GM19239 (cell line): ENCODE measurements at places on chromosomes 13 and 19.

GRCh38 chr13:33728271-33729037 is 89.5 kb upstream of the RFC3 start:
- DNase-seq: no peak

DNA sequence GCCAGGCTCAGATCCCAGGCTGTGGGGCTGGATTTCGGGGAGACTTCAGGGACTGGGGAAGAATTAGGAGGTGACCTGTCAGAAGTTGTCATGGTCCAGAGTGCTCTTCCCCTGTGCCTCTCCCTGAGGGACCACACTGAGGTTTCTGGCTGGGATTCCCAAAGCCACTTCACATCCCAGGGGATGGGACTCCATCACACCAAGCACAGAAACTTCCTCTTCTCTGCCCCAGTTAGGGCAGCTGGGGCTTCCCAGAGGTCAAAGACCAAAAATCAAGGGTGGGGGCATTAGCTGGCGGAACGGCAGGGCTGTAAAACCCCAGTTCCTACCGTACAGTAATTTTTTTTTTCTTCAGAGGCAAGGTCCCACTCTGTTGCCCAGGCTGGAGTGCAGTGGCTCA is 7.4 kb downstream of the FCER2 start:
- no peak for DNase-seq

- DNase-seq: no peak
Measured at GRCh38 chr13:112653071-112653470, 36.8 kb upstream of the ATP11A start.

DNA sequence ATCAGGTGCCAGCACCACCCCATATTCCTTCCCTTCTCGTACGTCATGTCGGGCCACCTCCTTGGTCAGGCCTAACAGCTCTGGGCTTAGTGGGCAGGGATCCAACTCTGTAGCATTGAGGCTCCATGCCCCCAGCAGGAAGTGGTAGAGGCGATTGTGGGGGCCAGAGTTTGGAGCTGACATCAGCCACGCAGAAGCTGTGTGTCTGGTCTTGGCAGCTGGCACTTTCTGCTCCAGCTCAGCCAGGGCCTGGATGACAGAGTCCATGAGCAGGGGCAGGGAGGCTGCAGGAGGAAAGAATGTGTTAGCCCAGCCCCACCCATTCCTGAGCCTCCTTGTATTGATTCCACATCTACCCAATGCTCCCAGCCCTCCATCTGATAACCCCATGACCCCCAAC is 3.0 kb downstream of the PGLYRP2 start:
- DNase-seq: no peak

DNA sequence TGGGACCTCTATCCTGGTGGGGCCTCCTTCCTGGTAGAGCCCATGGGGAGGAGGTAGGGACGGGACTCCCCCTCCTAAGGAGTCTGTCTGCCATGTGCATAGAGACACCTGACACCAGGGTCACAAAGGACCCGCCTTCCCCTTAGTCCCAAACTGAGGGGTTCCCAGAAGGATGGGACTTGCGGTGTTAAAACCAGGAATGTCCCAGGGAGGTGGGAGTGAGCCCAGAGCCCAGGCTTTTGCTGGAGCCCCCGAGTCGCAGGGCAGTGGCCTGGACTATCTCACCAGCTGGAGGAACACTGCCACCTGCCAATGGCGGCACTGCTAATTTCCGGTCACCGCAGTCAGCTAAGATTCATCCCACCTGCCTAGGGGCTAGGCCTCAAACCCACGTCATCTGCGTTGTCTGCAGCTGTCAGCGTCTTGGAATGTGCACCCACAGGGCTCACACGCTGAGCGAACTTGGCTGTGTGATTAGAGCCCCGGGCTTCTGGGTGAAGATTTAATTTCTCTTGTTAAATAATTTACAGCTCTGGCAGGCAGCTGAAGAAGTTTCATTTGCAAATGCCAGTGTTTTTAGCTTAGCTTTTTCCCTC is 31.9 kb upstream of the ATP11A start:
- no peak for DNase-seq
